Naive thymus-derived CD8-positive, alpha-beta T cell (primary cell): ENCODE measurements at places on chromosomes 3 and 15. TPM values are rescaled to one million over a fixed set of nuclear protein-coding genes. Genes with fewer than 3 reads are reported as not detected.

Gene PARP15
- total RNA-seq = 61.9 TPM

Gene PLCB2
- 156 TPM for total RNA-seq

Gene DUOX1
- total RNA-seq = not detected

DNA sequence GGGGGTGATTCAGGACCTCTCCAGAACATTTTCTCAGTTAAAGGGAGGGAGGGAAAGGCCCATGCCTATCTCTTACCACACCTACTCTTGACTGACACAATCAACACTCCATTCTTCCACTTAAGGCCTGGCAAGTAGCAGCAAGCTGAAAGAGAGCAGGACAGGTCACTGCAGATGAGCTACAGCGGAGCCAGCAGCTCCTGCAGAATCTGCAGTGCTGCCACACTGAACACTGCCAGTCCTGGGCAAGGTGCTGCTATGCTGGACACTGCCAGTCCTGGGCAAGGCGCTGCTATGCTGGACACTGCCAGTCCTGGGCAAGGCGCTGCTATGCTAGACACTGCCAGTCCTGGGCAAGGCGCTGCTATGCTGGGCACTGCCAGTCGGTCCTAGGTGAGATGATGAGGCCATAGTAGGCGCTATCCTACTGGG is 143.7 kb downstream of the MYLK start:
- no peak for DNase-seq
- H3K27me3 ChIP-seq = peaks cover 2% of the 10 kb centered on the region
- H3K4me1 ChIP-seq = no peaks in the 10 kb centered on the region
- H3K27ac ChIP-seq = no peak overlapping the region

GRCh38 chr3:146160321-146160963 is 542 bp downstream of the PLOD2 start:
- no peak overlapping the region for H3K27ac ChIP-seq
- DNase-seq = no peak
- H3K27me3 ChIP-seq = peaks cover 45% of the 10 kb centered on the region
